ENCODE measurements at places on chromosomes 11 and 22.

DNA sequence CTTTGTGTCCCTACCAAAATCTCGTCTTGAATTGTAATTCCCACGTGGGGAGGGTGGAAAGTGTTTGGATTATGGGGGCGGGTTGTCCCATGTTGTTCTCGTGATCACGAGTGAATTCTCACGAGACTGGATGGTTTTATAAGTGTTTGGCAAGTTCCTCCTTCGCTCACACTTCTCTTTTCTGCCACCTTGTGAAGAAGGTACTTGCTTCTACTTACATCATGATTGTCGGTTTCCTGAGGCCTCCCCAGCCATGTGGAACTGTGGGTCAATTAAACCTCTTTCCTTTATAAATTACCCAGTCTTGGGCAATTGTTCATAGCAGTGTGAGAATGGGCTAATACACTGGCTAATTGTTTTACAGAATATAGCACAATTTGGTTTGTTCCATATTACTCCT is 326.3 kb downstream of the GRM5 start:
- DNase-seq: no peak

DNA sequence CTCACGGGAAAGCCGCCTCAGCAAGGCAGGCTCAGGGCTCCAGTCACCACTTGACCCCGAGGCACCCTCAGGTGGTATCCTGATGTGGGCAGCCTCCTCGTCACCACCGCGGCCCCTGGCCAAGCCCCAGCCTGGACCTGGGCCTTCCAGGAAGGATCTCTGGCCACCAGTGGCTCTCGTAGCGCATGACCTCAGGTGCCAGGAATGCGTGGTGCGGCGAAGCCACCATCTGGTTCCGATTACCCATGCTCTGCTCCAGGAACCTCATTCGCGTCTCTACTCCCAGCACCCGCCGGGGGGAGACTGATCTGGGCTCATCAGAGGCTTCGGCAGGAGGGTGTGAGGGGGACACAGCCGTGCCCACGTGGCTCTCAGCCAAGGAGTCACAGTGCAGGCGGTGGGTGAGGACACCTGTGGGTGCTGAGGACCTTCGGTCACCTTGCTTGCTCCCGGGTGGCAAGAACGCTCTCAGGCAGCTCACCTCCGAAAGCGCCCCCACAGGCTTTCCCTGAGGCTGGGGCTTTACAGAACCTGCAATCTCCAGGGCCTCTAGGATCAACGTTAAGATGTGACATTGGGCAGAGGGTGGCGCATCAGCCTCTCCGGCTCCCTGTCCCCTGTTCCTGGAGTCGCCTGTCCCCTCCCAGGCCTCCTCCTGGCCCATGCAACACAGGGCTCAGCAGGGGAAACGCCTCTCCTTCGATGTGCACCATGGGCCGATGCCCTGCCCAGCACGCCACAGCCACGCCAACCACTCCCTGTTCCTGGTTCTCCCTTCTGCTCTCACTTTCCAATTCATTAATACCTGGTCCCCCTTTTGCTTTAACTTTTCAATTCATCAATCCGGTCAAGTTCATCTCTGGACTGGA is 39.0 kb downstream of the TBX1 start:
- no peak for DNase-seq

- DNase-seq: no peak
These were observed 49.7 kb upstream of the ARFGAP3 start for GRCh38 chr22:42906605-42907348.

DNA sequence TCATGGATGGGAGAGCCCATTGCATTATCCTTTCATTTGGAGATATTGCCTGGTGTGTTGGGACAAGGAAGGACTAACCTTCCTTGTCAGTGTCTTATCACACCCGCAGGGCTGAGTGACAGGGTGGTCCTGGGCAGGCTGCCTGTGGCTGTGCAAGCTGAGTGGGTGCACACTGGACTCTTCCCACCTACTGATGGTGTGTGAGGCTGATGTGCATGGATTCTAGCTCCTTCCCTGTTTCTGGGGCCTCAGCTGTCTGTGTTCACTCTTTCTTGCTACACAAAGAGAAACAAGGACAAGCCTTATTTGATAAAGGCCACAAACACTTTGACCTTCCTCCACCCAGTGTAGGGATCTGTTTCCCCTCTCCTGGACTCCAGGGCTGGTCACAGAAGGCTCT is 22.0 kb downstream of the TBX1 start:
- no peak for DNase-seq

DNA sequence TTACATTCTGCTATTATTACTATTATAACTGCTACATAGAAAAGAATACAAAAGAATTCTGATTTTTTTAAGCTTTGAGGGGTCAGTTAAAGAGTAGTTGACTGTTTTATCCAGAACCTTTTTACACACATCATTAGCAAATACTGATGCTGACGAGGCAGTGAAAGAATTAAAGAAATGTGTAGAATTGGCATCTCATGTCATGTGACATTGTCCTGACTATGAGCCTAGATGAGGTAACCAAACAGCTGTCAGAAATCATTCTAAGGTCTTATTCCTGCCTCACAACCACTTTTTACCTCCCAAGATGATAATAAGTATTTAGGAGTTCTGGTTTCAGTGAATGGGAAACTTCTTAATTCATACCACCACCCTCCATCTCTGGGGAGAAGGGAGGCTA is 121.0 kb downstream of the SLC1A2 start:
- DNase-seq: no peak

DNA sequence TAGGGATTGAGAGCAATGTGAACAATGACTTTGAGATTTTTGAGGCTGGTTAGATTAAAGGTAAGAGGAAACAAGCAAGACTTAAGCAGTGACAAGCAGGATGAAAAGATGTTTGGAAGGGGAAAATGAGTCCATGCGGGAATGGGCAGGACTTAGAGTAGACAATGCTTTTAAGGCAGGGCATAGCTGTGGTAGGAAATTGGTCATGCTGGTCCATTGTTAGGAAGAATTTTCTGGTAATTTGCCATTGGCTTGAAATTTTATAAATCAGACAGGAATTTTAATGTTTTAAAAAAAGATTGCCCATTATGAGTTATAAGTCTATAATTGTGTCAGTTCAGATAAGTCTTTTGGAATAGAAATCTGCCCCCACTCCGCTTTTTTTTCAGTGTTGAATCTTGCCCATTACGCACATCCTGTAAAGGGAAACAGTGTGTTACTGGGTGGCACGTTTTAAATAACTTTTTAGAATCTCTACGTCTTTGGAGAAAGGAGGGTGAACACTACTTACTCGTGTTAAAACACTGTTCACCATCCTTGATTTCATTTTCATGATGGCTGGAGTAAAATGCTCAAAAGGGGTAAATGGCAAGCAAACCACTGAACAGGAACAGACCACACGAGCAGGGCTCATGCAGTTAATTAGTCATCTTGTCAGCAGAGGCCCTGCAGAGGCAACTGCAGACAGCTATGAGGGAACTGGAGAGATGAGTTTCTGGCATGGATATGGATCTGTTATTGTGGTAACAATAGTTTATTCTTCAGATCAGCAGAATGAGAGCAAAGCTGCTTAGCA is 25.0 kb downstream of the SWAP70 start:
- no peak for DNase-seq

GRCh38 chr11:128300785-128301184 is 286.6 kb downstream of the ETS1 start:
- DNase-seq: no peak

GRCh38 chr11:14300661-14301304 is 58.2 kb downstream of the RRAS2 start:
- DNase-seq: no peak

DNA sequence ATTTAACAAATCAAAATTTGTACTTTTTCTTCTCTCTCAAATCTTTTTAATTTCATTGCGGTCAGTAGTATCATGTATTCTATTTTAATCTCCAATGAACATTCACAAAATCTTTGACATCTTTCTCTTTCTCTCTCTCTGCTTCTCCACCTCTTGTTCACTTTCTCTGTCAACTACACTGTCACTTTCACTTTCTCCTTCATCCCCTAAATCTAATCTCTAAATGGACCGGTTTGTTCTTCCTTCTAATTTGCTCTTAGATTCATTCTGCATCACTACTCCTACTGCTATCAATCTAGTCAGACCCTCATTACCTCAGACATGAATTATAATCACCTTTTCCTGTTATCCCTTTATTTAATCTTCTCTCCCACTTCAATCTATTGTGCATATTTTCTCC is 18.6 kb downstream of the CCDC73 start:
- no peak for DNase-seq

DNA sequence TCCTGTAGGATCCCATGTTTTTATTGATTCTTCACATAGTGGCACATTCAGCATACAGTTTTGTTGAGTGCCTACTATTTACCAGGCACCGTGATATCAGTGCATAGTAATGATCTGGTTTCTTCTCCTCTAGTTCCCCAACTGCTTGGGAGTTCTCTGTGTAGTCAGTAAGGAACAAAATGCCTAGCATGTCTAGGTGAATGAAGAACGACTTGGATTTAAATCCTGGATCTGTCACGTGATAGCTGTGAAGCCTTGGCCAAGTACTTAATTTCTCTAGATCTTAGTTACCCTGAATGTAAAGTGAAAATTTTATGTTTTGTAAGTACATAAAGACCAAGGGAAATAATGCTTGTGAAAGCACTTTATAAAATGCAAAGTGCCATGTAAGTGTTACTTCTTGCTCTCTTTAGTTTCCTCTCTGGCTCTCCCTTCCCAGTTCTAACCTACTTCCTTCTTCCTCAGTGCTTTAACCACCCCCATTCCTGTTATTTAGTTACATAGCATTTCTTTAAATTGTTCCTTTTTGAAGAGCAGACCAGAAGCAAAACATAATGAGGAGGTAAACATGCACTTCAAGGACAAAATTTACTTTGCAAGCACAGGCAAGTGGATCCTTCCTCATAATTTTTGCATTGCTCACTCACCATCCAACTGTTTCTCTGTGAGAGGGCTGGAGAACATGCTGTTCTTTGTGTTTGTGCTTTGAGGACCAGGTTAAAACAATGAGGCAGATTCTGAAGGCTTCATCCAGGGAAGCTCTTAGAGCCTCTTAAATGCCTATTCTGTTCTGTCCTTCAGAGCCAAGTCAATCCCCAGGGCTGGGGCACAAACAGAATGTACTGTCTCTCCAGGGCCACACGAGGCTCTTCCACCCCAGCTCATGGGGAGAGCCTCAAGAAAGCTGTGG is 353.9 kb upstream of the TENM4 start:
- no peak for DNase-seq

- no peak for DNase-seq
These were observed 140.0 kb downstream of the SLC17A6 start for GRCh38 chr11:22478169-22478568.

DNA sequence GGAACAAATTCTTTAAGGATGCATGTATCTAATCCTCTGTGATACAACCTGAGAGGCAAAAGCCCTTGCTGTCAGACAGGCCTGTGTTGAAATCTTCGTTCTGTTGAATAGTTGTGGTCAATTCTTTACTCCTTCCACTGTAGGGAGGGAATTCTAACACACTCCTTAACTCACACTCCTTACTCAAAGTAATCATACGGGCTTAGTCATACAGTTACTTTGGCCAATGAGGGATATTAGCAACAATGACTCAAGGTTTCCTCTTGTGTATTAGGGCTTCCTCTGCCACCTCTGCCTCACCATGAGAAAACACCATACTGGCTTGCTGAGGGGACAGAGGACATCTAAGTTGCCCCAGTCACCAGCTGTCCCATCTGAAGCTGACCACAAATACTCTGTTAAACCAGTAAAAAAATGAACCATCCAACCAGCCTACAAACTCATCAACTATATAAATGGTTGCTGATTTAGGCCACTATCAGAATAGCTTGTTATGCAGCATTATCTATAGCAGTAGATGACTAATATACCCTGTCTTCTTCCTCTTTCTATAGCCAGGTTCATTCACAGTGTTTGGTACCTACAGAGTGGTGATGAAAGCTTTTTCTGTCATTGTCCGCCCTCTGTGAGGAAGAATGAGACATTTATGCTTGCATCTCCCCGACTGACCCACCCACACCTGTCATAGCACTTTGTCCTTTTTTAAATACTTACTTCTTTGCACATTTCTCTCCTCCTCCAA is 322.8 kb upstream of the SYN3 start:
- no peak for DNase-seq

GRCh38 chr11:66700742-66701141 is 23.1 kb upstream of the RBM4B start:
- DNase-seq: no peak

DNA sequence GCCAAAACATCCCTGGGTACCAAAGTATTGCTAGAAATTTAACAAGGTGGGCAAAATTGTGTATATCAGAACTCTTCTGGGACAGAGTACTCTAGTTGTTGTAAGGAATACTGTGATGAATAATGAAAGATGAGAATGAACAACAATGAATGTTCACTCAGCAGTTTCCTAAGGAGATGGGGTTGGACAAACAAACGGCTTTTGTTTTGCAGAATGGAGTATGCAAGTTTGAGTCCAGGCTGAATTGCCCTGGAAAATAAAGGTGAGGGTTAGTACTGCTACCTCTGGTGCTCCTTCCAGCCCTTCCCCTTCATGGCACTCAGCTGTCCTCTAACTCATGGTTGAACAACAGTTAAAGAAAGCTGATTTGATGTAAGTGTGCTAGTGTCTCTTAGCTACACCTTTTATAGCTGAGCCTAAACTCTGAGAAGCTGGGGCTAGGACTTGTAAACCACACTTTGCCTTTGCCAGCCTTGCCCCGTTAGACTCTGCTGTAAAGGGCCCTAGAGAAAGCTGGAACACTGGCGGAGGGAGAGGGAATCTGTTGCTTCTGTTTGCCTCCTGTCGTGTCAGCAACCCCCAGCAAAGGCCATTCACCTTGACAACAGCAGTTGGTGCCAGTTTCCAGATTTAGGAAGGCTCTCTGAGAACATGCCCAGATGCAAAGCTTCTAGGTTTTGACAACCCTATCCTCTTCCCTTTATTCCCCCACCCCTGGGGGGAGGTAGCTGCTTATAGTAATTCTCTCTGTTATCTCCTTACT is 41.2 kb upstream of the POLD3 start:
- no peak for DNase-seq

DNA sequence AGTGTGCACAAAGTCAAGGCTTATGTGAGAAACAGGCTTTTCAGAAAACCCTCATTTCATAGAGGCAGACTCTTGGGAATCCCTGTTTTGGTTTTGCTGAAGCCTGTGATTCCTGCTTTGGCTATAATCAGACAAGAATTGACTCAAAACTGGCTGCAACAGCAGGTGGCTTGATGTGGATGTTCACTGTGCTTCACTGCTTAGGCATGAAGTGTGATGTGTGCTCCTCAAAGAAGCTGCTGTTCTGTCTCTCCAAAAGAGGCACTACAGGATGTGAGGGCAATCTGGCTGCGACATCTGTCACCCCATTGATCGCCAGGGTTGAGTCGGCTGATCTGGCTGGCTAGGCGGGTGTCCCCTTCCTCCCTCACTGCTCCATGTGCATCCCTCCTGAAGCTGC is 103.5 kb downstream of the C11orf58 start:
- no peak for DNase-seq

DNA sequence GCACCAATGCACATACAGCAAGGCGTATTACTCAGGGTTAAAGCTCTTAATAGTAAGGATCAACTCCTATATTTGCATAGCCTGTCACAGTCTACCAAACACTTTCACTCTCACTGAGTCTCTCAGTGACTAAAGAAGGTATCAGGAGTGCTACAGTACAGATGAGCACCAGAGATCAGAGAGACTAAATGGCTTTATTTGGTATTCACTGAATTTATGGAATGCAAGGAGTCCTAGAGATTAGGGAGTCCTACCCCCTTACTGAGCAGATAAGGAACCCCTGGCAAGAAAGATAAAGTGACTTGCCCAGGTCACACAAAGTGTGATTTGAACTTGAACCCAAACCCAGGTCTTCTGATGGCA is 396.4 kb upstream of the CCDC90B start:
- DNase-seq: no peak

- no peak for DNase-seq
These were observed 11.6 kb downstream of the ARRB1 start for GRCh38 chr11:75339685-75340409.

GRCh38 chr11:65663639-65664200 is 1.0 kb upstream of the RELA start:
- DNase-seq: no peak
